ENCODE measurements at places on chromosomes 7 and 10. TPM values are rescaled to one million over a fixed set of nuclear protein-coding genes. Genes with fewer than 3 reads are reported as not detected.

DNA sequence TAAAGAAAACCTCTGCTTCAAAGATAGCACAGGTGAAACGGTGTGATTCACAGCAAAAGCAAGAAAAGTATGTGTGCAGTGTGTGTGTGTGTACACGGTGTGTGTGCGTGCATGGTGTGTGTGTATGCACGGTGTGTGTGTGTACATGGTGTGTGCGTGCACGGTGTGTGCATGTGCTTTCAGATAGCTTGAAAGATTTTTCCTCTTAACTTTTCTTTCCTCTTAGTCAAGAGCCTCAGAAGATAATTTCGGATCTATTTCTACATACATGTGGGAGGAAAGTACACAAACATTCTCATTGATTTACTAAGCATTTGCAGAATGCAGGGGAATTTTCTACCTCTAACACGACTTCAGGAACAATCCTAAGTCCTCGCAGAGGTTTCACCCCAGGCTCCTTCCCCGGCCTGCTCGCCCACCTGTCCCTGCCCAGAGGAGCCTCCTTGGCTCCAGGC is 2.9 kb downstream of the FGFR2 start:
- DNase-seq: no peak

The CLDN4 gene
- 0.54 TPM for total RNA-seq

GRCh38 chr7:101882005-101882421 is 64.6 kb downstream of the CUX1 start:
- no peak for DNase-seq

- DNase-seq: no peak
These were observed 70.0 kb upstream of the PCBD1 start for GRCh38 chr10:70958396-70958795.

GRCh38 chr10:124239134-124239533 is 145.7 kb upstream of the CHST15 start:
- DNase-seq: no peak

DNA sequence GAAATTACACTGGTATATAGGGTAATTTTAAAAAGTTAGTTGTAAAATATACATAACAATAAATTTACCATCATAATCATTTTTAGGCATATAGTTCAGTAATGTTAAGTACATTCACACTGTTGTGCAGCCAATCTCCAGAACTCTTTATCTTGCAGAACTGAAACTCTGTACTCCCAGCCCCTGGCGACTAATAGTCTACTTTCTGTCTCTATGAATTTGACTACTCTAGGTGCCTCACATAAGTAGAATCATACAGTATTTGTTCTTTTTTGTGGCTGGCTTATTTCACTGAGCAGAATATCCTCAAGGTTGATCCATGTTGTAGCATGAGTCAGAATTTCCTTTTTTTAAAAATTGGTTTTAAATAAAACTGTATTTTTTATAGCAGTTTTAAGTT is 41.4 kb downstream of the NRF1 start:
- no peak for DNase-seq

The ANKRD61 gene
- not detected for total RNA-seq

The FAM25G gene
- total RNA-seq: not detected

- peak; percentile 65 for DNase-seq
These were observed 8.0 kb downstream of the DLX5 start for GRCh38 chr7:97016381-97017191.

Data from glutamatergic neuron (in vitro differentiated cells).